Lung (tissue), 17 donors: ENCODE measurements at places on chromosomes 5 and 9.

DNA sequence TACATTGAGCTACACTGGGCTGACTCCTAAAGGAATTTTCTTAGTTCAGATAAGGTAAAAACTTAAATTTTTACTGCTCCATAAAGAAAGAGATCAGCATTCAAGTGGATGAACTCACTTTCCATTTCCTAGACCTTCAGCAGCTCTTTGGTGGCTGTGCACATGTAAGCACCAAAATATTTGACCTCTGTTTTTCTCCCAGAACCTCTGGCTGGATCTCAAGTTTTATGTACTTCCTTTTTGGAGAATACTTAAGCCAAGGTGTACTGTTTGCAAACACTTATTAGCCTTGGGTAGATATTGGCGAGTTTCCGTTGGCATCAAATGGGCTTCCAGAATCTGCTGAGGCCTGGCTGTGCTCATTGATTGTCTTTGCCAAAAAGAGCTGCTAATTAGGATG lies 10.3 kb downstream of the TNC start:
- no peak for DNase-seq

DNA sequence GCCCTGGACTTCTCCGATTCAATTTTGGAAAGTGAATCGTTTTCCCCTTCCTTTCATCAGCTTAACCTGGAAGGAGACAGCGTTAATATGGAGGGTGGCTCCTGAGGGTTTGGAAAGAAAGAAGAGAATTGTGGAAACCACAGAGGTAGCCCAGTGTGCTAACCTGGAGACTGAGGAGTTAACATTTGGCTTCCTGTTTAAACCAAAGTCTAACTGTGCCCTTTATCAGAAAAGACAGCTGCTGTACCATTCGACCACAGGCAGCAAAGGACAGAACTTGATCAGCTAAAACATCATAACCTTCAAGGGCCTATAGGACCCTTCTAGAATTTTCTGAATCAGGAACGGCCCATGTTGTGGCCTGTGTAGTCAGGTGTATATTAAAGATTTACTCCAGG lies 735 bp downstream of the IDNK start:
- peak; percentile 48 for DNase-seq

GRCh38 chr5:127994087-127994660 lies 89.4 kb upstream of the SLC12A2 start:
- no peak for DNase-seq

GRCh38 chr9:108316066-108316465 lies 539.7 kb downstream of the ACTL7B start:
- no peak for DNase-seq

- no peak for DNase-seq
Measured at GRCh38 chr5:39132792-39133191, 58.6 kb upstream of the RICTOR start.

GRCh38 chr9:86486891-86487837 lies 133.0 kb upstream of the TUT7 start:
- DNase-seq, result peak; percentile 88

DNA sequence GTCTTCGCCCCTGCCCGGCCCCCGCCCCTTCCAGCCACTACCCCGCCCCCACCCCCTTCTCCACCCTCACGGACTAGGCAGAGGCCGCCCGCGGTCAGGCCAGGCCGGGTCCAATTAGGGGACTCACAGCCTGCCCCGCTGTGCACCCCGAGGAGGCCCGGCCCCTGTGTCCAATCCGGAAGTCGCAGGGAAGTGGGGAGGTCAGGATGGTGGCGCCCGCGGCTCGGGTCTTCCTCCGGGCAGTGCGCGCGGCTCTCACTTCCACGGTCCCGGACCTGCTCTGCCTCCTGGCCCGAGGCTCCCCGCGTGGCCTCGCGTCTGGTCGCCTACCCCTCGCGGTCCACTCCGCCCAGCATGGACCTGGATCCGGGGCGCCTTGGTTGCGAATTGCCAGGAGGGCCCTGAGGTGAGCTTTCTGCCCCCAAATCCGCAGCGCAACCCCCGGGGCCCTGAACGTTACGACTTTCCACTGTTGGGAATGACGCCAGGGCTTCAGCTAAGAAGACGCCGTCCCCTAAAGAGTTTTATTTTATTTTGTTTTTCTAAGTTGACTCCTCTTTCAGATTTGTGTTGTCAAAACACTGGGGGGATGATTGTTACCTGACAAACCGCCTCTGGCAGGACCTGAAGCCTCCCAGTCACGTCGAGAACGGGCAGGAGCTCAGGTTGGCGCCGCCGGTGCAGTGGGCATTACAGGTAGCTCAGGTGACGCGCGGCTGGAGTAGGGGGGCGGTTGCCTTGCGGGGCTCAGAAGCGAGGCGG lies 763 bp upstream of the IRX2 start:
- DNase-seq, result peak; percentile 43

DNA sequence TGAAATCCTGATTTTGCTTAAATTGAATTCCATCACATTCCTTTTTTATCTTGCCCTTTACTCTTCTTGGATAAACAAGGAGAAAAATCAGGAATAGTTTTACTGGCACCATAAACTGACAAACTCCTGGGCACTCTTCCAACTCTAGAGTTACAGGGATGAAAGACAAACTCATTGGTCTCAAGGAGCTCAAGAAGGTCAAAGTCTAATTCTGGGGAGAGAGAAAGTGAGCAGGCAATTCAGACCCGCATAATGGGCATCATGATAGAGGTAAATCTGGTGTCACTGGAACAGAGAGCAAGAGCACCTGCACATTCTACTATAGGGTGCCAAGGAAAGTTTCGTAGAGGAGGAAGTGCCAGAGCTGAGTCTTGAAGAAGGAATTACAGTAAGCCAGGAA lies 64.8 kb downstream of the GRIN3A start:
- DNase-seq, result no peak

DNA sequence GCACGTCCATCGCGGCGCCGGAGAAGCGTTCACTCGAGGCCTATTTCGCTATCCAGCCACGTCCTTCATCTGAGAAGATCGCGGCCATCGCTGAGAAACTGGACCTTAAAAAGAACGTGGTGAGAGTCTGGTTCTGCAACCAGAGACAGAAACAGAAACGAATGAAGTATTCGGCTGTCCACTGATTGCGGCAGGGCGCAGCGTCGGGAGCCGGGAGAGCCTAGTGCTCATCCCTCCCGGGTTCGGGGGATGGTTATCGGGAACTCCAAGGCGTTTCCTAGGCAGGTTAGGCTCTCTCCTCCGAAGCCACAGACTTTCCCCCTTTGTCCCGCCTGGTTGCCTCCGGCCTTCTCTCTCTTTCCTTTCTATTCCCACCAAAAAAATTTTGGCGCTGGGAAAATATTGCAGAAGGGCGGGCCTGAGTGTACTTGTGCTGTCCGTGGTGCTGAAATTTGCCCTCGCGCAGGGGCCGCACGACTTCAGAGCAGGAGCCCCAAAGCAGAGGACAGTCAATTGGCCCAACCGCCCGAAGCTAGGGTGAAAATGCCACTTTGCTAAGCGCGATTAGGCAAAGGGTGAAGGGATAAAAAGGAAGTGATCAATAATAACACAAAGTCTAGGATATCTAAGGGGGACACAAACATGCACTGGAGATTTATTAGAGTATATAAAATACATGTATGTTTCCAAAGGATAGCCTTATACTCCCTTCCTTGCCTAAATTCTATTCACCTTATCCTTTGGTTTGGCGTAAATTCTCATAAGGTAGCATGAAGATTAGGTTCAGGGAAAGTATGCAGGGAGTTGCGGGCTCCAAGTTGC lies 1.8 kb downstream of the POU4F3 start:
- DNase-seq, result peak; percentile 90

DNA sequence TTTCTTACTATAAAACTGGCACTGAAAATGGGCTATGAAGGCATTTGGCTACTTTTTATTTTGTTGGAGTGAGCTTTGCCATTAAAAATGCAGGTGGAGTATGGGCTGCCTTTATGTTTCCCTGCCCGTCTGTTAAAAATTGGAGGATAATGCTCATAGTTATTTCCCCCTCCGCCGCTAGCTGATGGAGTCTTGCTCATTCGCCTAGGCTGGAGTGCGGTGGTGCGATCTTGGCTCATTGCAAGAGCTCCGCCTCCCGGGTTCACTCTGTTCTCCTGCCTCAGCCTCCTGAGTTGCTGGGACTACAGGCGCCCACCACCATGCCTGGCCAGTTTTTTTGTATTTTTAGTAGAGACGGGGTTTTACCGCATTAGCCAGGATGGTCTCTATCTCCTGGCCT lies 8.6 kb downstream of the G3BP1 start:
- DNase-seq, result no peak

DNA sequence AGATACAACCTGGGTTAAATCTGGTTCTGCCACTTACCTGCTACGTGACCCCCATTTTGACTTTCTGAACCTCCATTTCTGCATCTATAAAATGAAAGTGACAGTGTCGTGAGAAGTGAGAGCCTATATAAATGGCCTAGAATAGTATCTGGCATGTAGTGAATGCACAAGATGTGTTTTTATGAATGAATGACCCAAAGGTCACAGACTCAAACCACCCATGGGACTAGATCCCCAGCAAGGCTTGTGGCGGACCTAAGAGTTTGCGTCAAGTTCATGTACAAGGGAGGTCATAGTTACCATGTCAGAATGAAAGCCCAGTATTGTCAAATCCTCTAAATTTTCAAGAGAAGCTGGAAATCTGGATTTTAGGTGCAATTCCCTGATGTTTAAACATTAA lies 11.2 kb upstream of the SETD9 start:
- no peak for DNase-seq

DNA sequence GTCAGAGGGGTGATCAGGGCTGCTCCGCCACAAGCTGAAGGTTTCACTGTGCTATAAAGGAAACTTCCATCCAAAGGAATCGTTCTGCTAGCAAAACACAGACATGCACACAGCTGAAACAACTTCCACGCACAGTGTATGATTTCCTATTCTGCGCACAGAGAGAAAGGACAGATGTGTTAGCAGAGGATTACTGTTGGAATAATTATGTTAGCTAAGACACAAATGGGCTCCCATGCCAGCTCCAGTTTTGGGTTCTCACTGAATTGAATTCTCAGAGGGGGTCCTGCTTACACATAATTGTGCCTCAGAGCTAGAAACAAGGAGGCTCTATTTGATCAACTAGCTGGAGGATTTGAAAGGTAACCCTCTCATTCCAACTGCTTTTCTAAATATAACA lies 352.4 kb downstream of the IRX2 start:
- peak; percentile 48 for DNase-seq

GRCh38 chr5:40518485-40518917 lies 161.2 kb upstream of the PTGER4 start:
- no peak for DNase-seq

- DNase-seq, result no peak
Measured at GRCh38 chr5:134127376-134127861, 12.9 kb downstream of the TCF7 start.

- DNase-seq, result no peak
Measured at GRCh38 chr5:72020161-72020983, 86.9 kb upstream of the MAP1B start.

GRCh38 chr9:73269430-73270101 lies 117.9 kb downstream of the ANXA1 start:
- DNase-seq, result no peak

DNA sequence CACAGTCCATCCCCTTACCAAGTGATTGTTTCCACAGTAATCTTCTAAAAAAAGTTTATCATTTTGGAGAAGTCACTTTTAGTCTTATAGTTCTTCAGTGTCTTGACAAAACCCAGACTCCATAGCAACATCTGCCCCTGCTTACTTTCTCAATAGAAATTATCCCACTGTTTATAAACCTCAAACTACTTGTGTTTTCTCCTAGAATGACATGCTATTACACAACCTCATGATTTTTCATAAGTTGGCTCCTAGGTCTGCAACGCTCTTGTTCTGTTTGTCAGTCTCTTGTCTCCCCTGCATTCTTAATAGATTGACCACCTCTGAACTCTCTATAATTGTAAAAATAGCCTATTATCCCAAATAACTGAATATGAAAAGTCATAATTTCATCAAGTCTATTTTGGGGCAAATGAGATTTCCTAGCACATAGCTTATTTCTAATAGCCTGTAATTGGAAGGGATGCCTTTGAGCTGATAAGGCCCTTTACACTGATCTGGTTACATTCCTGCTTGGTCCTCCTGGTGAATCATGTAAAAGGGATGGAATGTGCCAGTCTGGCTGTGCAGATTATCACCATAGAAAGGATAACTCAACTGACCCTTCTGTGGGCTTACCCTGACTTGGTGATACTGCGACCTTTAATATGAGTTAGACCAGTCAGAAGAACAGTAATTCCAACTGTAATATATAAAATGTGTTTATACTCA lies 69.6 kb downstream of the CHSY3 start:
- no peak for DNase-seq

- no peak for DNase-seq
Measured at GRCh38 chr9:3848445-3849114, 322.8 kb upstream of the RFX3 start.

GRCh38 chr5:147935032-147935431 lies 28.7 kb upstream of the C5orf46 start:
- no peak for DNase-seq

DNA sequence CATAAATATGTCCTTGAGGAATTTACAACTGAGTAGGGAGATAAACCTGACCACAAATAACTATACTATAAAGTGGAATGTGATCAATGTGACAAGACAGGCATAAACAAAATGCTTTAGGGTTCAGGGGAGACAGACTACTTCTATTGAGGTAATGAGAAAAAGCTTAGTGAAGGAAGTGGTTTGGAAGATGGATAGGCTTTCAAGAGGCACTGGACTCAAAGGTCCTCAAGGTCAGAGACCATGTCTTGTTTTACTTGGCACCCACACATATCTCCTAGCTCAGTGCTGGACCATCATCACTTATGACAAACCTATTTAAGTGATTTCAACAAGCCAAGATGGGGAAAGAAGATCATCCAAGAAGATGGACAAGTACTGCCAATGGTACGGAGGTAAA lies 257.8 kb downstream of the BNC2 start:
- DNase-seq, result no peak

- DNase-seq, result no peak
Measured at GRCh38 chr5:163165277-163165676, 272.1 kb upstream of the CCNG1 start.

DNA sequence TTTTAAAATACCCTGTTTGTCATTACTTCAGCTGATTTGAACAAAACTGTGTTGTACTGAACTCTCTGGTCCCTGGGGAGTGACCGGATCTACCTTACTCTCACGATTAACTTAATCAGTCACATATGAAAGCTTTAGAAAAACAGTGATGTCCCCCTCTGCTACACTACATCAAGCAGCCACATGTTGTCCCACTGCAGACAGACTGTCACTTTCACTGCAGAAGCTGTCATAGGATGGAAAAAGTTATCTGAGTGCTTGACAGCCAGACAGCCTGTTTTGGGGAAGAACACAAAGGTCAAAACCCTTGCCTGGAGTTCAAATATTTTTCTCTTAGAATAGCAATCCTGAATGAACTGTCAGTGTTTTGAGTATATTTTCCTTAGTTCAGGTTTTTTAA lies 546.4 kb downstream of the DTWD2 start:
- no peak for DNase-seq

DNA sequence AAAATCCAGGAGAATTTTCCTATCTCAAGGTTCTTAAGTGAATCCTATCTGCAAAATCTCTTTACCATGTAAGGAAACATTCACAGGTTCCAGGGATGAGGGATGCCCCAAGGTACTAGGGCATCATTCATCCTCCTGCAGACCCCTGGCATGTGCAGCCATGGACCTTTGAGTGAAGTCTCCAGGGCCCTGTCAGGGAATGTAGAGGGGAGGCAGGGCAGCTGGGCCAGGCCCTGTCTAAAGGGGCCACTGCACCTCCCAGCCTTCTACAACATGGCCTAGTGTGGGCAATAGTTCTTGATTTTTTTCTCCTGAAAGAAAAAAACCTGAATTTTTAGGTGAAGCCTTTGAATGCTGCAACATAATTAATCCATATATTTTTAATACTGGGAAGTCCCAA lies 63.3 kb downstream of the SEMA4D start:
- no peak for DNase-seq

- no peak for DNase-seq
Measured at GRCh38 chr9:113563826-113564497, 100.4 kb downstream of the RGS3 start.
